Large intestine (tissue), 12 donors: ENCODE measurements at places on chromosomes 16 and 17. TPM values are rescaled to one million over a fixed set of nuclear protein-coding genes. Genes with fewer than 3 reads are reported as not detected.
A peak's percentile ranks its signal among the peaks of the same experiment; 100 is the strongest.

GPR142 gene
- 0.97 TPM for polyA plus RNA-seq

DNA sequence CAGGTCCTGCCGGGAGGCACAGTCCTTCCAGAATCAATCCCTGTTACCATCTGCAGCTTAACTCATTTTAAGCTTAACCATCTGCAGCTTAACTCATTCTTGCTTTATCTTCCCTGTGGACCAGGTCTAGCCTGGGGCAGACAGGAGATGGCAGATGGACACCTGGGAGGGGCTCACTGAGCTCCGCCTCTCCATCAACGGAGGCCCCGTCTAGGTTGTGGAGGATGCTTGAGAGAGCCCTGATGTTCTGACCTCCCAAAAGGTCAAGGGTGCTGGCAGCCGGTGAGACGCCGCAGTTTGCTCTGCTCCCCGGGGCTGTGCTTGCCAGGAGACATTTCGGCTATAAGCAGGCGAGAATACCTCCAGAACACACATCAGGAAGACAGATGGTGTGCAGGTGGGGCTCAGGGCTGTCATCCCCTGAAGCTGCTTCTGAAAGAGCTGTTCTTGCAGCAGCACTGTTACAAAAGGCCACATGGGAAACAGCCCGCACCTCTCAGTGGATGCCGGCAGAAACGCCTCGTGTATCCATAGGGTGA, 41.3 kb downstream of the BAIAP2 start:
- no peak for DNase-seq

DNA sequence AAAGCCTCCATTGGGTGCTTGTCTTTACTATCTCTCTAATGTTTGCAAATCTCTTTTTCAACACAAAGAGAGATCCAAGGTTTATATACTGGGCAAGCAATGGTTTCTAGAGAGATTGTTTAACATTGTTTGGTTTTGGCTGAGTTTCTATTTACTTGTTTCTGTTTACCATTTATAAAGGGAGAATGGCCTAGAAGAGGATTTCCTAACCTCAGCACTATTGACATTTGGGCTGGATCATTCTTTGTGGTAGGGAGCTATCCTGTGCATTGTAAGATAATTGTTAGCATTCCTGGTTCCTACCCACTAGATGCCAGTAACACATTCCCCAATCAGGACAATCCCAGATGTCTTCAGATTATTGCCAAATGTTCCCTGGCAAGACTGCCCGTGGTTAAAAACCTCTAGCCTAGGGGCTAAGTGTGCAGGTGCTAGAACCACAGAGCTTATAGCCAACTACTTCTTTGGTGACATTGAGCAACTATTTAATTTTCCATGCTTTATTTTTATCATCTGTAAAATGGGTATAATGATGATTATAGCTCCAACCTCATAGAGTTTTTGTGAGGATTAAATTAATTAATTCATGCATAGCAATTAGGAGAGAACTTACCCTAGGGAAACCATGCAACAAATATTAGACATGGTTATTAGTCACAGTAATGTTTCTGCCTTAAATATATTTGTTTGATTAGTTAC, 413.9 kb upstream of the MAF start:
- no peak for DNase-seq

GRCh38 chr16:48394355-48394703, 9.1 kb upstream of the SIAH1 start:
- DNase-seq, result no peak

- no peak for DNase-seq
Observed at GRCh38 chr16:87733190-87733589, 32.6 kb downstream of the KLHDC4 start.

GRCh38 chr16:28105954-28106353, 42.4 kb upstream of the GSG1L start:
- DNase-seq, result no peak

PLXDC1 gene
- polyA plus RNA-seq, result 4.1 TPM

GRCh38 chr17:21523497-21524210, 147.5 kb downstream of the KCNJ12 start:
- DNase-seq, result no peak

GRCh38 chr17:17540278-17540906, 44.2 kb upstream of the RASD1 start:
- no peak for DNase-seq

- no peak for DNase-seq
Observed at GRCh38 chr16:67878846-67879245, 5.8 kb upstream of the NRN1L start.

DPEP3 gene
- 0.09 TPM for polyA plus RNA-seq

DNA sequence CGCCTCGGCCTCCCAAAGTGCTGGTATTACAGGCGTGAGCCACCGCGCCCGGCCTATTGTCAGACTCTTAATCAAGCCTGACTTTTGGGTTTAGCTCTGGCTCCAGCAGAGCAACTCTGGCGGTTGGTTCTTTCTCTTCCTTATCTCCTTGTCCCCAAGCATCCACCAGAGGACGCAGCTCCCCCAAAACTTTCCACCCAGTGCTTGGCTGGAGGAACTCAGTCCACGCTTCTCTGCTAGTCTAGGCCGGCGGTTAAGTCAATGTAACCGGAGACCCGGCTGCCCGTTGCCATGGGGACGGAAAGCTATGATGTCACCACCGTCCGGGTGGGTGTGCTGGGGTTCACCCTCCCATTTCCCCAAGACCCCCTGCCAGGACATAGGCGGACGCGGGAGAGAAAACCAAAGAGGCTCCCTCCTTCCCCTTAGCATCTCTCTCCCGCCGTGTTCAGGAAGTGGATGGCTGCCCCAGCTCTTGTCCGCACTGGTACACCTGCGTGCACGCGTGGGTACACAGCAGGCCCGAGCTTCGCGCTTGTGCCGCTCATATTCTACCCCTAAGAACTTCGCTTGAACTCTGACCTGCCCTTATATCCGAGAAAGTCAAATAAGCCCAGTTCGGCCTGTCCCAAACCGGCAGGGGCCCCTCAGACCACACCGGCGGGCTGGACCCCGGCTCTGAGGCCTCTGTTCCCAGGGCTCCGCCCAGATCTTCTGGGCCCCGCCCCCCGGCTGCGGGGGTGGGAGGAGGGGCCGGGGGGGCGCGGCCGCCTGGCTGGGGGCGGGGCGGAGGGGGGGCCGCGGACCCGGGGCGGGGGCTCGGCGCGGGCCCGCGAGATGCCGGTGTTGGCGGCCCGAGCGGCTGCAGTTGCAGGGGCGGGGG, at the start of gene RND2:
TSS of gene RND2 (plus strand) at position 825 of the 883 bp plus-strand sequence. CDS start 117 bp downstream, outside the sequence.
- DNase-seq, result peak; percentile 88

SLC2A4 gene
- 1.1 TPM for polyA plus RNA-seq
